Thoracic aorta (tissue), 2 donors: ENCODE measurements at places on chromosomes 2 and 18. TPM values are rescaled to one million over a fixed set of nuclear protein-coding genes. Genes with fewer than 3 reads are reported as not detected.

Gene EPB41L5
- 18.5 TPM for total RNA-seq

Gene G6PC2
- total RNA-seq, result not detected

GRCh38 chr2:165699946-165700345 is 94.1 kb downstream of the GALNT3 start:
- no peak for DNase-seq

DNA sequence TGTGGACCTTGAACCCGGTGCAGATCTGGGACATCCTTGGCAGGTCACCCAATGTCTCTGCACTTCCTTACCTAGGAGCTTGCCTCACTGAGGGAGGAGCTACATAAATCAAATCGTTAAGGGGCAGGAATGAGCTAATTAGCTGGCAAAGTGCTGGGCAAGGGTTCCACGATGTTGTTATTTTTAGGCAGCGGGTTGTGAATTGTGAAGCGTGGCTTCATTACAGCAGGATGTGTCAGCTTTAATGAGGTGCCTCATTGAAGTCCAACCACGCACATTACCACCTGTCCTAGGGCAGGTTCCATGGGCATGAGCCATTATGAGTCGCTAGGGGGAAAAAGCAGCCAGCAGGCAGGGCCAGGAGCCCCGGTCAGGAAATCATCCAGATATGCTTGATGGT is 127.0 kb upstream of the AGAP1 start:
- no peak for DNase-seq

- no peak for DNase-seq
These were observed 103.0 kb upstream of the ITGB6 start for GRCh38 chr2:160303076-160303475.

DNA sequence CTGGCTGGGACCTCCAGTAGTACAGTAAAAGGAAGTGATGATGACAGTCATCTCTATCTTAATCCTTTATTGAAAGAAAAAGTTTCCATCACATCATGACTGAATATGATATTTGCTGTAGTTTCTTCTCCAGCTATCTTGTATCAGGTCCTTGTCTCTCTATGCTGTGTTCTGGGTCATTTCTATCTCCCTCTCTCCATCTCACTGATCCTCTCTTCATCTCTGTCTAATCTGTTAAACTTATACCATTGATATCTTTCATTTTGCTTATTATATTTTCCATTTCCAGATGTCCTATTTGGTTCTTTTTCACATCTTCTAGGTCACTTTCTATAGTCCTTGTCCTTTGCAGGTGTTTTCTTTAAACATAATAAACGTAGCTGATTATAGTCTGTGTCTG is 12.3 kb downstream of the CYS1 start:
- DNase-seq, result no peak
